SHP77 (cell line): ENCODE measurements at places on chromosomes 1 and 21.

- DNase-seq: no peak
Observed at GRCh38 chr21:29135481-29135880, 5.0 kb downstream of the MAP3K7CL start.

GRCh38 chr1:114286960-114287359 lies 133.3 kb upstream of the SYT6 start:
- no peak for DNase-seq

DNA sequence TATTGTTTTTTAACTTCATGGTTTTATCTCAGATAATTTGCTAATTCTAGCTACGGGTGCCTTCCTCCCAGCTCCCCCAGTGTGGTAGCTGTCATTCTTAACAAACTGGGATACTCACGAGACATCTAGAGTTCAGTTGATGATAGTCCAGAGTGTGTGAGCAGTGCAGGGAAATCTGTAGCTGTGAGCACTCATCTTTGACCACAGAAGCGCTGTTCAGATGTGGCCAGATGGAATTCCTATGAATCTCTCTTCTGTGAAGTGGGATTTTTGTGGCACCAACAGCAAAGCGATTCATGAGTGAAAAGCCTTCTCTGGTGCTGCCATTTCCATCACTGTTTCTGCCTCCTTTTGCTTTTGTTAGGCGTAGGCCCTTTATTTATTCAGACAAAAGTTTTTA lies 125.1 kb downstream of the NFIA start:
- no peak for DNase-seq

- no peak for DNase-seq
Observed at GRCh38 chr1:89673251-89673650, 40.3 kb downstream of the LRRC8C start.

DNA sequence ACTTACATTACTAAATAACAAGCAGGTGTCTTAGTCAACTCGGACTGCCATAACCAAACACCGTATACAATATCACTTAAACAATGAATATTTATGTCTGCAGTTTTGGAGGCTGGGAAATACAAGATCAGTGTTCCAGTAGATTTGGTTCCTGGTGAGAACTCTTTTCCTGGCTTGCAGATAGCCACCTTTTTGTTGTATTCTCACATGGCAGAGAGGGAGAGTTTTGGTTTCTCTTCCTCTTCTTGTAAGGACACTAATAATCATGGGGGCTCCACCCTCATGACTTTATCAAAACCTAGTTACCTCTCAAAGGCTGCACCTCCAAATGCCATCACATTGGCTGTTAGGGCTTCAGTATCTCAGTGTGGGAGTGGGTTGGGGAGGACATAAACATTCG lies 82.9 kb upstream of the CACYBP start:
- no peak for DNase-seq

DNA sequence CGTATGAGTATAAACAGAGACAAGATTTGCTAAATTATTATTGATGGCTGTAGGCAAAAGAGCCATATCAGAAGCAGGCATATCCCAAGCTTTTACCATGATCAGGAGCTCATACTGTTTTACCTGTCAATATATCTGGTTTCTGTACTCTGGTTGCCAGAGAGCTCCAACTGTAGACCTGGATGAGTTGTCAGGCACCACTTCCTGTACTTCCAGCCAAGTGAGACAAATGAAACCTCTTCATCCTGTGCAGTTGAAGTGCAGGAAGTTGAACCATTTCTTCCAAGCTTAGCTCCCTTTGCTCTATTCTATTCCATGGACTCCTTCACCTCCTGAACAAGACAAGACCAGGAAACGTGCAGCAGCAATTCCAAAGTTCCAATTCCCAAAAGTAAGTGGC lies 115.6 kb downstream of the ZNF281 start:
- no peak for DNase-seq

DNA sequence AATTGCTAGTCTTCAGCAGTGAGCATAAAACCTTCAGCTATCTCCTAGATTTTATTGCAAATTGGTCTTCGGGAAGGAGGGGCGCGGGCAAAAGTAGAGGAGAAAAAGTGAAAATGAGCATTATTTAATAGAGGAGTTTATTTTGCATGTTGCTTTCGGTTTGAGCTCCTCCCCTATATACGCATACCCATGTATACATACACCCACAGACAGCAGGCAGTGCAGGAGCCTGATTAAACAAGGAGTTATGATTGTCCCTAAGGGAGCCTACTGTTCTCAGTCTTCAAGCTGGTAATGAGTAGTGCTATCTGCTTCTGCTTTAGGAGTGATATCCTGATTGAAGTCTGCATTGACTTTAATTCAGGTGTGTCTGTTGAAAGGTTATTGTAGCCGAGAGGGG lies 133.8 kb downstream of the SPATA46 start:
- no peak for DNase-seq
